T-helper 9 cell (primary cell): ENCODE measurements at places on chromosomes 13 and 19.

DNA sequence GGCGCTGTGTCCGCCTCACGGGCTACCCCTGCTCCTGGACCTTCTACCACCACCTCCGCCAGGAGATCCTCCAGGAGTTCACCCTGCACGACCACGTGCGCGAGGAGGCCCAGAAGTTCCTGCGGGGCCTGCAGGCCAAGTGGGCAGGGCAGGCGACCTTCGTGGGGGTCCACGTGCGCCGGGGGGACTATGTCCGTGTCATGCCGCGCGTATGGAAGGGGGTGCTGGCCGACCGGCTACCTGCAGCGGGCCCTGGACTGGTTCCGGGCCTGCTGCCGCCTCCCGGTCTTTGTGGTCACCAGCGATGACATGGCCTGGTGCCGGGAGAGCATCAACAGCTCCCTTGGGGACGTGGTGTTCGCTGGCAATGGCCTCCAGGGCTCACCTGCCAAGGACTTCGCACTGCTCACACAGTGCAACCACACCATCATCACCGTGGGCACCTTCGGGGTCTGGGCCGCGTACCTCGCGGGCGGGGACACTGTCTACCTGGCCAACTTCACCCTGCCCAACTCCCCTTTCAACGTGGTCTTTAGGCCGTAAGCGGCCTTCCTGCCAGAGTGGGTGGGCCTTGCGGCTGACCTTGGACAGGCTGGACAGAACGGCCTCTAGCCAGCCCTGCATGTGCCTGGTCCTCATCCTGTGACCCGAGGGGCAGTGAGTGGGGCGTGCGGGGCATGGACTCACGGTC lies 7.8 kb upstream of the NTN5 start:
- DNase-seq = no peak

DNA sequence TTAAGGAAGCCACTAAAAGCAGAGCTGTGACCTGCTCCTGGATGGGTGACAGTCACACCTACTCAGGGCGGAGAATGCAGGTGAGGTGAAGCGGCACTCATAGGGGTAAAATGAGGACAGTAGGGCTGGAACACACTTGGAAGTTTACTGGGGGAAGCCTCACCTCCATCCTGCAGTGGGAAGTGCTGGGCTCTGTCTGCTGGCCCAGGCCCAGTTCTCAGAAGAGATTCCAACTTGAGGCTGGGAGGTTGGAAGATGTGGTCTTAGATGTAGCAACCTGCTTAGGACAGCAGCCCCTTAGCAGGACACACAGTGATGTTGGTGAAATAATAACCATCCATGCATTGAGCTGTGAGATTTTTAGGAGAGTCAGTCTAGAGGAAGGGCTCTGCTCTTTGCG lies 4.6 kb downstream of the MEDAG start:
- DNase-seq = no peak

DNA sequence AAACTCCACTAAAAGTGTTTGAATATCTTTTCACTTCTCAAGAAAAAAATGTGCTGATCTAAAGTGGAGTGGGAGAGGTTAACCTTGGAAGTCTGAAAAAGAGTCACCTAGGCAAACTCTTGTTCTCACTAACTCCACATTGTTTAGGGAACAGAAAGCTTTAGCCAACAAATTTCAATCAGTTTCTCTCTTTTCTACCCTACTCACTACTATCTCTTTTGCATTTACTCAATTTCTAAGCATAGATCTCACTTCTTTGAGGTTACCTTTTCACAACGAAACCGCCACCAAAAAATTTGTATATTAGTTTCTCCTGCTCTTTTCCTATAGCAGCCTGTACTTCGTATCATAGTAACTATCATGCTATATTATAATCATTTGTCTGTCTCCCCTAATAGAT lies 6.3 kb downstream of the NHLRC3 start:
- no peak for DNase-seq

GRCh38 chr19:43711751-43712355 lies 4.0 kb upstream of the IRGC start:
- DNase-seq = no peak

- DNase-seq = no peak
Observed at GRCh38 chr13:84609716-84610115, 727.4 kb upstream of the SLITRK1 start.

DNA sequence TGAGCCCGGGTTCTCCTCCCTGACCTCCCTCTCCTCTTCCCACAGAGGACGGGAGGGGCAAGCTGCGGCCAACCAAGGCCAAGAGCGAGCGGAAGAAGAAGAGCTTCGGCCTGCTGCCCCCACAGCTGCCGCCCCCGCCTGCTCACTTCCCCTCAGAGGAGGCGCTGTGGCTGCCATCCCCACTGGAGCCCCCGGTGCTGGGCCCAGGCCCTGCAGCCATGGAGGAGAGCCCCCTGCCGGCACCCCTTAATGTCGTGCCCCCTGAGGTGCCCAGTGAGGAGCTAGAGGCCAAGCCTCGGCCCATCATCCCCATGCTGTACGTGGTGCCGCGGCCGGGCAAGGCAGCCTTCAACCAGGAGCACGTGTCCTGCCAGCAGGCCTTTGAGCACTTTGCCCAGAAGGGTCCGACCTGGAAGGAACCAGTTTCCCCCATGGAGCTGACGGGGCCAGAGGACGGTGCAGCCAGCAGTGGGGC lies 162.2 kb downstream of the KDM4B start:
- DNase-seq = no peak

GRCh38 chr19:57363688-57364181 lies 384 bp downstream of the TRAPPC2B start:
- no peak for DNase-seq
